ENCODE measurements at places on chromosomes 12 and 14. TPM values are rescaled to one million over a fixed set of nuclear protein-coding genes. Genes with fewer than 3 reads are reported as not detected.

The NELL2 gene
- 24.0 TPM for total RNA-seq

The POTEG gene
- not detected for total RNA-seq

The TAS2R30 gene
- total RNA-seq: 16.9 TPM

The CLEC4A gene
- total RNA-seq: 1.9 TPM

The PLEKHG7 gene
- total RNA-seq: not detected

The SNW1 gene
- total RNA-seq: 50.4 TPM

The SLC17A8 gene
- 3.2 TPM for total RNA-seq
